Astrocyte of the cerebellum (primary cell): ENCODE measurements at places on chromosomes 5 and 9.

DNA sequence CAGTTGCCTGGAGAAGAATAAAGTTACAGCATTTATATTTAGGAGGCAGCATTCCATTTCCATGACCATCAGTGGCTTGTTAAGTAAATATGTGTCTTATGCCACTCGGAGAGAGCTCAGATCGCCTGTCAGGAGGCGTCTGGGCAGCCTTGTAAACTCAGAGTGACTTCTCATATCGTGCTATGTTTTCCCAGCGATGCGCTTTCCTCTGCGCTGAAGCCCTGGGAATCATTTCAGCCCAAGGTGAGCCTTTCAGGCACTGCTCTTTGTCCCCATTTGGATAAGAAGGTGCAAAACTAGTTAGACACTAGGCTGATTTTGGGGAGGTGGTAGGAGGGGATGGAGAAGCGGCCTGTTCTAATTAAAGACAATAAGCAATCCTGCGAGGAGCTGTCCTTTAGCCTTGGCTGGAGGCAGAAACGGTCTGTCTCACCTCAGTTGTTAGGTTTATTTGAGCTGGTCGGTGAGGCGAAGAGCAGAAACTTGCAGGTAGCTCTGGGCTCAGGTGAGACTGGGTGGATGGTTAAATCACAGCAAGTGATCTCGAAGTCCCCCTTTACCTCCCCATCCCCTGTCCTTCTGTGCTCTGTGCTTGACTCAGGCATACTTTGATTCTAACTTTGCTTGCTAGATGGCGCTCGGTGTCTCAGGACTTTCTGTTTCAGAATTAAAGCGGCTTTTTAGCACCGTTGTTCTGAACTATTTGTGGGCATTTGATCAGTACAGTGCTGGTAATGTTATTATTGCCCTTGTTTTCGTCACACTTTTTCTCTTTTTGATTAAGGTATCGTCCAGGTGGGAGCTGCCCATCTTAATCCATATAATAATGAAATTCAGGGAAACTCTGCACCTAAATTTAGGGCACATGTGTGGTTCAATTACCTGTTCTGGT is 24.6 kb downstream of the NR2F1 start:
- DNase-seq, result peak; percentile 62

DNA sequence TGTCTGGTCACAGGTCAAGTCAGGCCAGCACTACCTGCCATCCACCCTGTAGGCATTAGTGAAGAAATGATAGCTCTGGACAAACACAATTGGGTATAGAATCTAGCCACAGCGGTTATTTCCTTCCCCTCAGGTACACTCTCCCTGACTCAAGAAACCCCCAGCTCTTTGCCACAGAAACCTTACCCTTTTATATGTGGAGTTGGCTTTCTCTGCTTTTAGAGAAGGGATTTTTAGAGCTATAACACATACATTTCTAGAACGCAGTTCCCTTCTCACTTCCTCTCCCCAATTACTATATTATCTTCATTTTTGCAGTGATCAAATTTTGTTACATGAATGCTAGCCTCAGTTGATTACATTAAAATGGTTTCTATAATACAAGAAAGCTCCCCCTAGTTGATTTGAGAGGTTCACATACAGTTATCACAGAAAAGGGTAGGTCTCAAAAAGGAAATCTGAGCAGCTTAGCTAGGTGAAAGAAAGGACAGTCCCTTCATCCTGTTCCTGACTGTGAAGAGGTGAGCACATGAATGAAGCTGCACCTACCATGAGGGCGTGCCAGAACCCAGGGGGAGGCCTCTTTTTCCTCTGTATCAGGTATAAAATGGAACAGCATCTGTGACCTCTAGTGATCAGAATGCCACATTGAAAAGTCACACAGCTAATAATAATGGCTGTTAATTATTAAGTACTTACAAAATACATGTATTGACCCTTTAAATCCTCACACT is 425.6 kb downstream of the KIAA0825 start:
- no peak for DNase-seq

DNA sequence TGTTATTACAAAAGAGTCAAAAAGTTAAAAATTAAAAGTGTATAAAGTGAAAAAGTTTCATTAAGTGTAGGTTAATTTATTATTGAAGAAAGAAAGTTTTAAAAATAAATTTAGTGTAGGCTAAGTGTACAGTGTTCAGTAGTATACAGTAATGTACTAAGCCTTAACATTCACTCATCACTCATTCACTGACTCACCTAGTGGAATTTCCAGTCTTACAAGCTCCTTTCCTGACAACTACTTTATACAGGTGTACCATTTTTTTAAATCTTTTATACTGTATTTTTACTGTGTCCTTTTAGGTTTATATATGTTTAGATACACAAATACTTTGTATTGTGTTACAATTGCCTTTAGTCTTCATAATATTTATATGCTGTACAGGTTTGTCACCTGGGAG is 530.2 kb upstream of the FAM174A start:
- DNase-seq, result no peak

DNA sequence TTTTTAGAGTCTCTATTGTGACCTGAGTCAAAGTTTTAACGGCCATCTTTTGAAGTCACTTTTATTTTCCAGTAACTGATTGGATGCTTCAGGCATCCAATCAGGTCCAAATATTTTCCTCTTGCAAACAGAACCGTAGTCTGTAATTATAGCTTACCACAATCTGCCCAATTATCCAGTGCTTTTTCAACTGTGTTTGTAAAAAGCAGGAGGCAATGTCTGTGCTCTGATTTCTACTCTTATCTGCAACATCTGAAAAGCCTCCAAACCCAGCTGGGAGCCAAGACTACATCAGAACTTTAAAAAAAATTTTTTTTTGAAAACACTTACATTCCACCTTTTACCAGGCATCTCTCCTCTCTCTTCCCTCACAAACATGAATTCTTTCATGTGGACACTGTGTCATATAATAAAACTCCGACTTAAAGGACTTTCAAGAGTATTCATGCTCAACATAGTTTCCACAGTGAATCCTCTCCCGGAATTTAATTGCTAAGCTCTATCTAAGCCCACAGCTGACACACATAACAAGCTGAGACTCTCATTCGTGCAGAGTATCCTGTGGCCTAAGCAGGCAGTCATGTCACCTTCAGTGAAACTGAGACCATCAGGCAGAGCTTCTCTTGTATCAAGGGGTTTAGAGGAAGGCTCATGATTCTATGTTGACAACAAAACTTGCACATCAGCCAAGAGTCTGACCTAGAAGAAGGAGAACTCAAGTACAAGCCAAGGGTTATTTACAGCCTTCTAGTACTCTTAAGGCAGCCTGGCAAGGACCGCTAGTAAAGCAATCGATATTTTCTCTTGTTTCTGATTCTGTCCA is 272.7 kb downstream of the TLE1 start:
- DNase-seq, result no peak

- no peak for DNase-seq
Measured at GRCh38 chr9:102178811-102179210, 440.4 kb upstream of the GRIN3A start.

- DNase-seq, result no peak
Measured at GRCh38 chr5:83494666-83495065, 23.1 kb downstream of the VCAN start.

- no peak for DNase-seq
Measured at GRCh38 chr5:79236362-79236969, 535 bp downstream of the JMY start.

- no peak for DNase-seq
Measured at GRCh38 chr5:88825584-88826315, 57.2 kb downstream of the MEF2C start.

DNA sequence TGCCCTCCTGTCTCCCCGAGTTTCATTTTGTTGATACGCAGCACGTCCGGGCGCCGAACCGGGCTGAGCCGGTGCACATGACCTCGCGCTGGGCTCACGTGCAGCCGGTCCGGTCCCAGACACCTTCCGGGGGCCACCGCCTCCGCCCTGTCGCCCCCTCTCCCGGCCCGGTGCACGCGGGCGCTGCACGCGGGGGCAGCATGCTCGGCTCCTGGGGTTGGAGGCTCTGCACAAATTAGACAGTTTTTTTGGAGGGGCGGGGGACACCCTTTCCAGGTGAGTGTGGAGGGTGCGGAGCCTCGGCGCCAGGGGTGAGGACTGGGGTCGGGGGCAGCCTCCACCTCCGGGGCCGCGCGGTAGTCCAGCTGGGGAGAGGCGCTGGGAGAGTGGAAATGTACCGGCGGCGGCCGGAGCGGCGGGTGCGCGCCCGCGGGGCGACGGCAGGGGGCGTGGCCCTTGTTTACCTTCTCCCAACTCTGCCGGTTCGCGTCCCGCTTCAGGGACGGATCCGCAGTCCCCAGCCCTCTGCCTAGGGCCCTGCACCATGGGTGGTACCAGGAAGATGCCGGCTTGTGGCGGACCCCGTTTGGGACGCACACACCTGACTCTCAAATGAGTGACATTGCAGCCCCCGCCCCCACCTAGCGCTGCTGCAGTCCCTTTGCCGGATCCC is 1.1 kb downstream of the JADE2 start:
- DNase-seq, result no peak

DNA sequence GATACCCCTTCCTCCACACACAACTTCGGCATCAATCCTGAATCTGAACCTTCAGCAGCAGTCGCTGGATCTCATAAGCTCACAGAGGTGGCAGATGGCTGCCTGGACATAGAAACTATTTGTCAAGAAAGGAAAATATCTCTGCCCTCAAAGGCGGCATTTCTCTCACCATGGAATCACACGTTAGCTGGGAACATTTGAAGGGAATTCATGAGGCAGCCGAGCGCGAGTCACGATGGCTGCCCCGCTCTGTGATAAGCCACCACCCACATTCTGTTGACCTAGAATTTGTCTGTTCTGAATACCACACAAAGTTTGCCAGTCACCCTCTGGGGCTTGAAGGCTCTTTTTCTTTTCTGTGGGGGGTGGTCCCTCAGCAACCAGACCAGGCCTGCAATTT is 157.9 kb downstream of the FSTL4 start:
- DNase-seq, result no peak

DNA sequence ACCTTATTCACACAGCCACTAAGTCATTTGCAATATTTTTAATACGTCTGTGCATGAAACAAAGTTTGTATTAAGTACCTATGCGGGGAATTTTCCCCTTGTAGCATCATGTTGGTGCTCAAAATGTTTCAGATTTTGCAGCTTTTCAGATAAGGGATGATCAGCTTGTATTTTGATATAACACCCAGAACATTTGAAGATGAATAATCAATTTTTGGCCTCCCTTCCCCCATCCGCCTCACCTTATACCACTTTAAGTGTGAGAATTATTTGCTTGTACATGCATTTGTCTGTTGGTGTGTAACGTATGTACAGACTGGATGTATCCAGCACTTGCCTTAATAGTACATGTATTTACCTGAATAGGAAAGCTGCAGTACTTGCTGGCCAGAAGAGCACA is 1.7 kb downstream of the JAK2 start:
- DNase-seq, result no peak

- no peak for DNase-seq
Measured at GRCh38 chr9:12266758-12267157, 426.4 kb upstream of the TYRP1 start.

- no peak for DNase-seq
Measured at GRCh38 chr5:40381676-40382363, 297.9 kb upstream of the PTGER4 start.

GRCh38 chr9:109880276-109881169 is 100.5 kb downstream of the PALM2AKAP2 start:
- DNase-seq, result no peak

- DNase-seq, result peak; percentile 80
Measured at GRCh38 chr5:127068493-127069214, 4.6 kb downstream of the C5orf63 start.

GRCh38 chr5:117107859-117108258 is 533.2 kb upstream of the SEMA6A start:
- no peak for DNase-seq

DNA sequence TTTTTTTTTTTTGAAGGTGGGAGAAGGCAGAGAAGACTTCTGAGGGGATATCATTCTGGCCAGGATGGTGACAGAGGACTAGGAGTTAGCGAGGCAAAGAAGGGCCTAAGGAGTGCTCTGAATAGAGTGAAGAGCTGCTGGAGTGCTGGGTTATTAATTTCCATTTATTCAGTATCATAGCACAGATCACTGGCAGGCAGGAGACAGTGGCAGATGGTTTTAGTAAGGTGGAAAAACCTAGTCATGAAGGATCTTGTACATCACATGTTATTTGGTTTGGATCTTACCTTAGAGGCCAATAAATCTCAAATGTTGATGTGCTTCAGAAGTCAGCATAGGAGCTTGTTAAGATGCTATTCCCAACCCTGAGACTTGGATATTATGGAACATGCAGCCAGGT is 165.5 kb downstream of the TTLL11 start:
- DNase-seq, result no peak

- DNase-seq, result no peak
Measured at GRCh38 chr9:17229945-17230560, 95.2 kb downstream of the CNTLN start.

GRCh38 chr5:137622850-137623249 is 113.0 kb downstream of the KLHL3 start:
- DNase-seq, result no peak

- no peak for DNase-seq
Measured at GRCh38 chr9:92558612-92559374, 23.0 kb upstream of the ECM2 start.

DNA sequence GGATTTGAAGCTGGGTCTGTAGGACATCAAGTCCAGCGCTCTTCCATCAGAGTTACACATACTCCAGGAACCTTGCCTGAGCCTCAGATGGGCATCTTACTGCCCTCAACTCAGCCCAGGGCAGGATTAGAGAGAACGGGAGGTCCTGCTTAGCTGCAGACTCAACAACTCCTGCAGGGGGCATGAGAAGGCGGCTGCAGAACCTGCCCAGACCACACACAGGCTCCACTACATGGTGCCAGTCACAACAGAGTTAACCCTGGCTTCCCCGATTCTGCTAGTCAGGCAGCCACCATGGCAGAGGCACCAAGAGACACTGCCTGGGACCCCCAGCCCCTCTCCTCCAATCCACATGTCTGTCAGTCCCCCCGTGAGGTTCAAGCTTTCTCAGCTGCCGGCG is 23.9 kb upstream of the CPLX2 start:
- DNase-seq, result no peak

DNA sequence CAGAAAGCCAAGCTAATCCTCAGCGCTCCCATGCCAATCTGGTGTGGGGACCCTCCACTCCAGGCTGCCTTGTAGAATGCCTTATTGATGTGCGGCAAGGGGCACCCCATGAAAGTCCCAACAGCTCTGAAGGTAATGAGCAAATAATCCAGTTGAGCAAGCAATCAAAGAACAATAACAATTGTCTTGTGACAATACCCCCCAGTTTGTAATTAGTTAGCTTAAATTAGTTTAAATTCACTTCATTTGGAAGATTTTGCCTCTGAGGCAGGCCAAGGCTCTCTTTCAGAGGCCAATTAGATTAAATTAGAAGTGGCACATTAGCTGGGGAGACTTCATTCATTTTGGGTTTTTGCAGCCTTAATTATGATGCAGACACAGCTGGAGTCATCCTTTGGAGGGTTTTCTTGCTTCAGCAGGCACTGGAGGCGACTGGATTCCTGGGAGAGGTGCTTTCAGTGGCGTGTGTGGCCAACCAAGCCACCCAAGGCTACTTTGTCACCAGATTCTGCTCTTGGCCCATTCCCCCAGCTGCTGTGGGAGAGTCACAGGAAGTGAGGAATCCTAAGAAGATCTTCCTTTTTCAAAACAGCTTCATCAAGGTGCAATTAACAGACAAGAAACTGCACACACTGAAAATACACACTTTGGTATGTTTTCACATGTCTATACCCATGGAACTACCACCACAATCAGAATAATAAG is 17.9 kb upstream of the FBP1 start:
- no peak for DNase-seq
